Fibroblast of the conjunctiva (primary cell): ENCODE measurements at places on chromosomes 1 and 21.

GRCh38 chr1:205589046-205589445 lies 42.8 kb downstream of the ELK4 start:
- DNase-seq = no peak

- DNase-seq = peak; percentile 30
Observed at GRCh38 chr1:29282924-29283803, 46.8 kb downstream of the PTPRU start.

- no peak for DNase-seq
Observed at GRCh38 chr1:97004054-97004453, 282.5 kb downstream of the PTBP2 start.

- no peak for DNase-seq
Observed at GRCh38 chr1:227434808-227435444, 116.6 kb upstream of the CDC42BPA start.

- DNase-seq = peak; percentile 42
Observed at GRCh38 chr1:226109829-226110248, 47.3 kb downstream of the H3-3A start.
